Type B pancreatic cell (in vitro differentiated cells): ENCODE measurements at places on chromosomes 11 and 22. TPM values are rescaled to one million over a fixed set of nuclear protein-coding genes. Genes with fewer than 3 reads are reported as not detected.

- no peak overlapping the region for H3K27ac ChIP-seq
- no peak overlapping the region for H3K4me3 ChIP-seq
- H3K4me1 ChIP-seq, result no peaks in the 10 kb centered on the region
- no peak for DNase-seq
- H3K27me3 ChIP-seq, result no peaks in the 10 kb centered on the region
Observed at GRCh38 chr11:114496915-114497314, 57.6 kb downstream of the REXO2 start.

The BCO2 gene
- 2.2 and 2.7 TPM in 2 replicates for total RNA-seq

- H3K4me1 ChIP-seq, result peaks cover 32% of the 10 kb centered on the region
- no peak overlapping the region for H3K4me3 ChIP-seq
- DNase-seq, result no peak
- no peak overlapping the region for H3K27ac ChIP-seq
- no peaks in the 10 kb centered on the region for H3K36me3 ChIP-seq
- H3K27me3 ChIP-seq, result peaks cover 32% of the 10 kb centered on the region
Observed at GRCh38 chr22:24503137-24503842, 8.2 kb downstream of the UPB1 start.

GRCh38 chr22:49789289-49790141 lies 38.2 kb downstream of the BRD1 start:
- peak overlapping the region; percentile 39 for H3K27ac ChIP-seq
- H3K4me3 ChIP-seq, result no peak overlapping the region
- DNase-seq, result peak; percentile 59
- peaks cover 15% of the 10 kb centered on the region for H3K36me3 ChIP-seq
